ENCODE measurements at places on chromosomes 4 and X.

- no peak for DNase-seq
Observed at GRCh38 chr4:53686521-53686920, 95.2 kb upstream of the LNX1 start.

GRCh38 chr4:153447175-153447905, 18.8 kb upstream of the TMEM131L start:
- DNase-seq: no peak

GRCh38 chrX:45083314-45083713, 117.4 kb downstream of the DIPK2B start:
- no peak for DNase-seq

GRCh38 chr4:120314969-120315368, 248.3 kb upstream of the MAD2L1 start:
- DNase-seq: no peak

GRCh38 chrX:34631479-34632220, 25.4 kb downstream of the TMEM47 start:
- DNase-seq: no peak

GRCh38 chrX:69374569-69374968, 129.6 kb upstream of the NALF2 start:
- DNase-seq: no peak

DNA sequence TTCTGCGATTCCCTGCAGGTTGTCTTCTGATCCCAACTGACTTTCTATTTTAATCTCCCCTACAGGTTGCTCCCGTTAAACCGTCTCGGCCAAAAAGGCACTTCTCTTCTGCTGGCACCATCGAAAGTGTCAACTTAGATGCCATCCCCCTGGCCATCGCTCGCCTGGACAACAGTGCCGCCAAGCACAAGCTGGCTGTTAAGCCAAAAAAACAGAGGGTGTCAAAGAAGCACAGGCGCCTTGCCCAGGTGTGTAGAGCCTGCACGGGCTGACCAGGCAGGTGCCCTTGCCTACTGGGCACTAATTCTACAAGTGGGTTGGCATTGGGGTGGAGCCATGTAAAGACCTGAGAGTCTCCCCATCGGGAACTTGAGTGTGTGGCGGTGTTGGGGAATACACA, 74.2 kb downstream of the AASDH start:
- no peak for DNase-seq

GRCh38 chrX:136021160-136021559, 35.9 kb downstream of the SLC9A6 start:
- no peak for DNase-seq

DNA sequence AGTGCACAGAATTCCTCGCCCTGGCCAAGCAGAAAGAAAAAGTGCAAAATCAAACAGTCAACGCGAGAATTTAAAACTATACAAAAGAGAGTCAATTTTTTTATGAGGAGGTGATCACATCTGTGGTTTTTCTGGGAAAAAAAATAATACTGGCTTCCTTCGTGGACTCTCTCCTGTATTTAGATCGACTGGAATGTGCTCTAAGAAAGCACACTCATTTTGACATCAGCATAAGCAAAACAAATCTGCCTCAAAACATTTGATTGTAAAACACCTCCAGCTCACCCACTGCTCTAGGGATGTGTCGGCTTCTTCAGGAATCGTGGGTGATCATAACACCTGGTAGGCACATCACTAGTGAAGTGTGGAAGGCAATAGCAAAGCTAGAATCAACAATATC, 417.4 kb upstream of the FAT1 start:
- DNase-seq: no peak

DNA sequence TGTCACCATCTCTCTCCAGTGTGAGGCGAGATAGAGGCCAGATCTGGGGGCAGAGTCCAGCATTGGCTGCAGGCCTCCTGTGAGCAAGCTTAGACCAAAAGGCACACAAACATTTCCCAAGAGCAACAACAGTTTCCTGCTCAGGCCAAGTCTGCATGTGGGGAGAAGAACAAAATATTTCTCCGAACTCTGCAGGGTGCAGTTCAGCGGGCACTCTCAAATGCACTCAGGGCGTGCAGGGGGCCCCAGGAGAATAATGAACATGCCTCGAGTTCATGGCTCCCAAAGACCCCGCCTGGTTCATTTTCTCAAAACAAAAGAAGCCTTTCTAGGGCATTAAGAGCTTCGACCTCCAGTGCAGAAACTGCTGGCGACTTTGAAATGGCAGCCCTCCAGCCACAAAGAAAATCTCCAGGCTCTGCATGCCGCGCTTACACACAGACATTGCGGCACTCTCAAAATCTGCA, 57.8 kb upstream of the HELT start:
- no peak for DNase-seq

DNA sequence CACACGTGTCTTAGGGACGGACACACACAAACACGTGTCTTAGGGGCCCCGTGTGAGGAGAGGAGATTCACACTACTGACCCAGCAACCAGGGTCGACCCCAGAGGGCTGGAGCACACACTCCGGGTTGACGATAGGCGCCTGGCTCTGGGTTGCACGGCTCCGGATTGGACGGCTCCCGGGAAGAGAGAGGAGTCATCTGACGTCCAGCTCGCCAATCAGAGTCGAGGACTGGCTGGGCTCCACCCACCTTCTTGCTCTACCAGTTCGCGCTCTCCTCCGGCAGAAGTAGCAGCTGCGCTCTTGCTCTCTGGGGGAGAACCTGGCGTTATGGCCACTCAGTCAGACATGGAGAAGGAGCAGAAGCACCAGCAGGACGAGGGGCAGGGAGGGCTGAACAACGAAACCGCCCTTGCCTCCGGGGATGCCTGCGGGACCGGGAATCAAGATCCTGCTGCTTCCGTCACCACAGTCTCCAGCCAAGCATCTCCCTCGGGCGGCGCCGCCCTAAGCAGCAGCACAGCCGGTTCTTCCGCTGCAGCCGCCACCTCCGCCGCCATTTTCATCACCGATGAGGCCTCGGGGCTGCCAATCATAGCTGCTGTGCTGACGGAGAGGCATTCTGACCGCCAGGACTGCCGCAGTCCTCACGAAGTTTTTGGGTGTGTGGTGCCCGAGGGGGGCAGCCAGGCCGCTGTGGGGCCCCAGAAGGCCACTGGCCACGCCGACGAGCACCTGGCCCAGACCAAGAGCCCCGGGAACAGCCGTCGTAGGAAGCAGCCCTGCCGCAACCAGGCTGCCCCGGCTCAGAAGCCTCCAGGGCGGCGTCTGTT, 74.3 kb downstream of the NUDT10 start:
- no peak for DNase-seq

GRCh38 chr4:156188596-156188995, 234.9 kb upstream of the CTSO start:
- no peak for DNase-seq

DNA sequence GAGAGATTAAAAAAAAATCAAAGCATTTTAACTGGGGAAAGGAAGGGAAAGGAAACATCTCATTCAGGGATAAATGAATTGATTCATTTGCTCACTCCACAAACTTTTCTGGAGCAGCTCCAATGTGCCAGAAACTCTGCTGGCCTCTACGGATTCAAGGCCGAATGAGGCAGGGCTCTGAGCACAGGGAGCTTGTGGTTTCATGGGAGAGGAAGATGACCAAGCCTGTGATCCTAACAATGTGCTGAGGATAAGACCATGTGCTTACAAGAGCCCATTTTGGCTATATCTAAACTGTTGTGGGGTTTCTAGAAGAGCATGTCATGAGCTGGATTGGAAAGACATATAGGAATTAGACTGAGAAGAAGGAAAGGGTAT, 137.5 kb downstream of the ZNF674 start:
- no peak for DNase-seq

GRCh38 chrX:6729626-6730025, 194.7 kb upstream of the VCX3A start:
- DNase-seq: no peak

- no peak for DNase-seq
Observed at GRCh38 chrX:108671526-108671925, 64.8 kb downstream of the IRS4 start.

DNA sequence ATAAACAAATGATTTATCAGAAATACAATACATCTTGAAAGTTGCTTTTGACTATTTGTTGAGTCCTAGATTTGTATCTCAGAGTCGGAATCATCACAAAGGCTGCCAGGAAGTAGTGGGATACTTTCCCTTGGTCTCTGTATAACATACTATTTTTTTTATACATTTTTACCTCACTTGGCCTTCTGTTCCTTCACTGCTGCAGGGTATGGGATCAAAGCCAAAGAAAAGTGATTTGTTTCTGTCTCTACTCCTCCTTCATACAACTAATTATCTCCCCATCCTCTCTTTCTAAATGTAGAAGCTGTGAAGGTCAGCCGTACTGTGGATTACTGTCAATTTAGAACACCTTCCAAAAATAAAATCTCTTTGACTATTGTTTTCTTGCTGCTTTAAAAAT, 24.9 kb downstream of the PALLD start:
- DNase-seq: no peak

- no peak for DNase-seq
Observed at GRCh38 chr4:81606801-81607501, 135.2 kb upstream of the RASGEF1B start.

DNA sequence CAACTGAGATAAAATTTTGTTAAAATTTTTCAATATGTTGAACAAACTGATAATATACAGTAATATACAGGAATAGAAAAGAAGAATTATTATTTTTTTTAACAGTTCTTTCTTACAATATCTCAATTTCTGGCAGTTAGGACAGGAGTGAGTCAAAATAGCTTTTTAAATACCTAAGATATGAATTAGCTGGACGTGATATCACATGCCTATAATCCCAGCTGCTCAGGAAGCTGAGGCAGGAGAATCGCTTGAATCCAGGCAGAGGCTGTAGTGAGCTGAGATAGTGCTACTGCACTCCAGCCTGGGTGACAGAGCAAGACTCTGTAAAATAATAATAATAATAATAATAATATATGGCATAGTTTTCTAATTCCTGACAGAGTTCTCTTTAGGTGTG, 1039.3 kb downstream of the STPG2 start:
- no peak for DNase-seq

DNA sequence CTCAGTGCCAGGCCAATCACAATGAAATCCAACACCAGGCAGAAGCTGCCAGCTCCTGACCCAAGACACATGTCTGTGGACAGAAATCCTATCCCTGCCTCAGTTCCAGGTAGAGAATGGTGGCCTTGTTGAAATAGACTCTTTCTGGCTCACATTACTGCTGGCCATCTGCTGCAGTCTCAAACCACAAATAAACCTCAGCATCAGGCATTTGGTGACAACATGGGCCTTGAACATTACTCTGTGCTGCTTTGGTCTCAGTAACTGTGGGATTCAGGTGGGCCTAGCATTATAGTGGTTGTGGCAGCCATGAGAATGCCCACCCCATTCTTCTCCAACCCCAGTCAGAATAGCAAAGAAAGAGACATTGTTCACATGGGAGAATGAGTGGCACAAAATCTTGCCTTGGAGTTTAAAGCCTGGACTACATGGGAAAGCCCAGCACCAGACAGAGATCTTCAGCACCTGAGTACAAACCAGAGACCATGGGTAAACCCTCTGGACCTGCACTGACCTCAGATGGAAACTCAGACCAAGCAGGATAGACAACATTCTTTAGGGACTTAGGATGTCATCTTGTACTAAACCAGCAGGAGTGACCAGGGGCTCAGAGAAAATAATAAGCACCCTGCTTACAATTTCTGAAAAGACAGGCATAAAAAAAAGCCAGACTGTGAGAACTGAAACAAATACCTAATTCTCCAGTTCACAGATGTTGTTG, 50.4 kb upstream of the TRAM1L1 start:
- DNase-seq: no peak

DNA sequence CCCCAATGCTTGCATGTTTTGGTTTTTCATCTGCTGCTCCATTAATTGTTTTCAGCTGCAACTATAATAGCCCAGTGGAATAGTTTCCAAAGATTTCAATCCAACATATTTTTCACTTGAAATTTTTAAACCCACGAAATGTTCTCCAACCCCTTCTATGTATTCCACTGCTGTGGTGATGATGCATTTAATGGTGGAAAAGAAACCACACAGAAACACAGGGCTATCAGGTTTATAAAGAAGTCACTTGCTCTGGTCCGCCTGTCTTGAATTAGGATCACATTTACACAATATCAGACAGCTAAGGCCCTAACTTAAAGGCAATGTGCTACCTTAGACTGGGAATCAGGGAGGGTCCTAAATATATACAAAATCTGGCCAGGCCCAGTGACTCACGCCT, 35.0 kb downstream of the OPHN1 start:
- no peak for DNase-seq

GRCh38 chrX:41014776-41015360, 70.4 kb upstream of the USP9X start:
- DNase-seq: no peak

GRCh38 chr4:23805450-23805851, 84.4 kb downstream of the PPARGC1A start:
- DNase-seq: no peak

GRCh38 chr4:83552924-83553323, 17.0 kb downstream of the GPAT3 start:
- DNase-seq: no peak

GRCh38 chr4:28225050-28225449, 1364.4 kb downstream of the STIM2 start:
- DNase-seq: no peak

GRCh38 chrX:53440621-53441517, 6.7 kb upstream of the HSD17B10 start:
- no peak for DNase-seq

DNA sequence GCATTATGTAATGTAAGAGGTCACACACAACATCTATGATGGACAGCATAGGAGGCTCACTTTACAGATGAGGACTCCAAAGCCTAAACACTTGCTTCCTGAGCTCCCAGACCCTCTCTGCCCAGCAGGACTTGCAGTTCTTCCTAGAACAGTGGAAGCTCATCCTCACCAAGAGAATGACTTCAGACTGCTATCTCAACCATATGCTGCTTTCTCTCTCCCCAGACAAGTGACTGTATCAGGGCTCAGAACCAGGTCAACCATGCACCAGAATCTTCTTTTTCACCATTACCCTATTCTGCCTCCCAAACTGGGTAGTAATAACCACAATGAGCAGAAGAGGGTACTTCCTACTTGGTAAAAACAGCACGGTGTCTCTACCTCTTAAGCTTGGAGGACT, 12.2 kb downstream of the RNF150 start:
- no peak for DNase-seq

- DNase-seq: no peak
Observed at GRCh38 chr4:109967798-109968520, 55.3 kb downstream of the EGF start.

DNA sequence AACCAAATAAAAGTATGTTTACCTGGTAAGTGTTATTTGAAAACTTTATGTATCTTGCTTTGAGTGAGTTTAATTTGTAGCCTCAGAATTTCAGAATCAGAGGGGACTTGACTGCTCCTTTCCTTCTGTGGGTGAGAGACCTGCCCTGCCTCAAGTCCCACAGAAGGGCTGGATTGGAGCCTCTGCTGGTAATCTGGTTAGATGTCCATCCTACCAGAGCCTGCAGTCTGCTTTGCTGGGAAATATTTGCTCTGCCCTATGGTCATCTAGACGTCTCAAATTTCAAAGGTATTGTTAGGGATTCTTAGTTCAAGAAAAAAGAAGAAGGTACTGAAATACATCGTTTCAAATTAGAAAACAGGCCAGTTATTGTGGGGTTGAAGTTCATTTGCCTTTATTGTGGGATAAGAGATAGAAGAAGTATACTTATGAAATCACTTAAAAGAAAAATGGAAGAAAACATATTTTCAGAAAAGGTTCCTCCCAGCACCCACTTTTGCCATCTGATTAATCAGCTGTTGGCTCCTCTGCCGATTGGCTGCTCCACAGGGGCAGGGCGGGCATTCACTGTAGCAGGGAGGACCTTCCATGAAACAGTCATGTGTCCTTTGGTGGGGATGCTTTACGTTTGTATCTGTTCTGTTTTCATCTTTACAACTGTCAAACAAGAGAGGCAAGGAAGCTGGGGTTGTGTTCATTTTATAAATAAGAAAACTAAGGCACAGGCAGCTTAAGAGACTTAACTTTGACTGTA, 73.3 kb upstream of the TLR2 start:
- no peak for DNase-seq

GRCh38 chrX:154724993-154725756, 25.7 kb downstream of the GAB3 start:
- DNase-seq: no peak

Measured in NCI-H2029 treated with DMSO at 0.1 percent for 48 hours (cell line).